ENCODE measurements at places on chromosomes 16 and 17.

GRCh38 chr17:66540131-66540781 is 237.8 kb downstream of the PRKCA start:
- no peak for DNase-seq

- DNase-seq: no peak
Observed at GRCh38 chr17:81400996-81401722, 5.9 kb downstream of the BAHCC1 start.

GRCh38 chr16:72220875-72221629 is 49.1 kb upstream of the PMFBP1 start:
- DNase-seq: no peak

DNA sequence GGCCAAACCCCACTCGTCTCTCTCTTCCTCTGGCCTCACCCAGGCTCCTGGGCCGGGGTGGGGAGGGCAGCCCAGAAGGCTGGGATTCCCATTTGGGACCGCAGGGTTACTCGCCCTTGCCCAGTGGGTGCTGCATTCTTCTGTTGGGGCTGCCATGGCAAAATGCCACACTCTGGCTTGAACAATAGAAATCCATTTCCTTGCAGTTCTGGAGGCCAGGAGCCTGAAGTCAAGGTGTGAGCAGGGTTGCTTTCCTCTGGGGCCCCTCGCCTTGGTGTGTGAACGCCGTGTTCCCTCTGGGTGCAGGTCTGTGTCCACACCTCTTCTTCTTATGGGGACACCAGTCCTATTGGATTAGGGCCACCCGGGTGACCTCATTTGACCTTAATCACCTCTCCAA is 105.8 kb upstream of the GSE1 start:
- DNase-seq: no peak

GRCh38 chr17:79747508-79748294 is 17.0 kb downstream of the ENPP7 start:
- DNase-seq: no peak

GRCh38 chr16:85210423-85211169 is 98.3 kb upstream of the CIBAR2 start:
- DNase-seq: peak; percentile 76

GRCh38 chr17:27751622-27752490 is 48.5 kb downstream of the NOS2 start:
- peak; percentile 14 for DNase-seq

All from foreskin keratinocyte (primary cell).